T-helper 2 cell (primary cell): ENCODE measurements at places on chromosomes 11 and 22.

DNA sequence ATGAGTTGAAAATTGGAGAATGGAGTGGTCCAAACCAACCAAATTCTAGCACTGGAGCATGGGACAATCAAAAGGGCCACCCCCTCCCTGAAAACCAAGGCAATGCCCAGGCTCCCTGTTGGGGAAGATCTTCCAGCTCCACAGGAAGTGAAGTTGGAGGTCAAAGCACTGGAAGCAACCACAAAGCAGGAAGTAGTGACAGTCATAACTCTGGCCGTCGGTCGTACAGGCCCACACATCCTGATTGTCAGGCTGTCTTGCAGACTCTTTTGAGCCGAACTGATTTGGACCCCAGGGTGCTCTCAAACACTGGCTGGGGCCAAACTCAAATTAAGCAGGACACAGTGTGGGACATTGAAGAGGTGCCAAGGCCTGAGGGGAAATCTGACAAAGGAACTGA lies 80.5 kb upstream of the ADSL start:
- peak; percentile 60 for DNase-seq

GRCh38 chr11:72445423-72445822 lies 11.1 kb upstream of the CLPB start:
- no peak for DNase-seq

DNA sequence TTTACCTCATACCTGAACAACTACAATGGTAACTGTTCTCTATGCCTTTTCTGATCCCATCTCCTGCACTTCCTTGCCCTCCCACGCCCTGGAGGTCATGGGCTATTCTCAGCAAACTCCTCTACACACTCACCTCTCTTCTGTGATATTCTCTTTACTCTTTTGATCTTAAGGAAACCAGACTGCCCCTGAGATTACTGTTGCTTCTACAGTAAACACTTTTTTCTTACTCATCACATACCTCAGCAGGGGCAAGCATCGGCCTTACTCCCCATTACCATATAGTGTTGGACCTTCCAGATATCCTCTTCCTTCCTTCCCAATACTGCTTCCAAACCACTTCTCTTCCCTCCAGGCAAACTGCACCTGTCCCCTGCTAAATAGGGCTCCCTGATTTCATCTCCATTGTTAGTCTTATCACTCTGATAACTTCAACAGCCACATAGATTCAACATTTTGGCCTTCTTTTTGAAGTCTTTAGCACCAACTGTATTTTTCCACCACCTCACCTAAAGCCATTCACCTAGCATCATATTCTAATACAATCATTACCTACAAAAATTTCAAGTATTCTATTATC lies 141.2 kb downstream of the RBFOX2 start:
- no peak for DNase-seq

DNA sequence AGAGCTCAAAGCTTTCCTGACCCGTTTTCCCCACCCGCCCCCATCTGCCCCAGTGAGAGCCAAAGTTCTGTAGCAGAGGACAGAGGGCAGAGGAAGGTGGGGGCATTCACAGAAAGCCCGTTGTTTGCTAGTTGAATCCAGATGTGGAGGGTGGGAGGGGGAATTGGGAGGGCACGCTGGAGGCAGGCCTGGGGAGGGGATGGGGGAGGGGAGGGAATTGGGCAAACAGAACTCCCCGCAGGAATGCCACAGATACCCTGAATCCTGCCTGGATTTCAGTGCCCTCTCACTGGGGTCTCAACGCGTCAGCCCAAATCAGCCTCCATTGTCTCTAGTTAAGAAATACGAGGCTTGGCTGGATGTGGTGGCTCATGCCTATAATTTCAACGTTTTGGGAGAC lies 12.9 kb upstream of the OAF start:
- no peak for DNase-seq

- no peak for DNase-seq
These were observed 107.0 kb upstream of the PITPNB start for GRCh38 chr22:28025866-28026575.

DNA sequence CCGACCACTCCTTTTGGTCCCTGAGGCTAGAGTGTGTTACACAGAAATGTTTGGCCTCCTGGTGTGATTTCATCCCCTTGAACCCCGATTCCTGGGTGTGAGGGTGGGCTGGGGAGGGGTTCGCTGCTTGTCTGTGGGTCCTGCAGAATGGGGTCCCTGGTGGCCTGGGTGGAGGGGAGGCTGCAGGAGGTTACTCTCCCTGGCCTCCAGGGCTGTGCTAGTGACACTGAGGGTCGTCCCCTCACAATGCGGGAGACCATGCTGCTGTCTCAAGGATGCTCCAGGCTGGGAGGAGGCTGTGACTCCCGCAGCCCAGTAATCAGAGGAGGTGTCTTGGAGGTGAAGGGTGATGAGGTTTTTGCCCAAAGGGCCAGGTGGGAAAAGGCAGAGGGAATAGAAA lies 17.0 kb upstream of the OMP start:
- DNase-seq = no peak

GRCh38 chr22:30856741-30857502 lies 111.7 kb downstream of the MORC2 start:
- DNase-seq = no peak

GRCh38 chr11:113178381-113179070 lies 135.9 kb upstream of the TTC12 start:
- DNase-seq = no peak

DNA sequence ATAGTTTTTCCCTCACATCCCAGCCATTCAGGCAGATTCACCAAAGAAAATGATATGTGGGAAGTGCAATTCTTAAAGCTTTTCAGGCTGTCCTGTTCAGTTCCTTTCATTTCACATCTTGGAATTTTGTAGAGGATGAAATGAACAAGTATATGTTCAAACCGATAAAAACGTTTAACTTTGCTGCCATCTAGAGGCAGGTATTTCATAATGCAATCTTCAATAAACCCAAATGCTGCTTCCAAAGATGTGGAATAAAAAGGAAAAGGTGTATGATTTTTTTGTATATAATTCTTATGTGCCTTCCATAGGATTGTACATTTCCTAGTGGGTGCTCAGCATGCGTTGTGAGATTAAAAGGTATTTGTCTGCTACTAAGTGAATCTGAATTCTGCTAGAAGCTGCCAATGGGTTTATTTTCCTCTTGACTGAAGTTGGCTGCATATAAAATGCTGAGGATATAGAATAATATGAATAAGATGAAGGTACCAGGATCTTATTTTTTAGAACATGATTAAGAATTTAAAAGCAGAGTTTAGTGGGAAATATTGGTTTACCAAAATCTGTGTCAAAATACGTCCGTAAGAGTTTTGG lies 199.3 kb downstream of the PGR start:
- no peak for DNase-seq

DNA sequence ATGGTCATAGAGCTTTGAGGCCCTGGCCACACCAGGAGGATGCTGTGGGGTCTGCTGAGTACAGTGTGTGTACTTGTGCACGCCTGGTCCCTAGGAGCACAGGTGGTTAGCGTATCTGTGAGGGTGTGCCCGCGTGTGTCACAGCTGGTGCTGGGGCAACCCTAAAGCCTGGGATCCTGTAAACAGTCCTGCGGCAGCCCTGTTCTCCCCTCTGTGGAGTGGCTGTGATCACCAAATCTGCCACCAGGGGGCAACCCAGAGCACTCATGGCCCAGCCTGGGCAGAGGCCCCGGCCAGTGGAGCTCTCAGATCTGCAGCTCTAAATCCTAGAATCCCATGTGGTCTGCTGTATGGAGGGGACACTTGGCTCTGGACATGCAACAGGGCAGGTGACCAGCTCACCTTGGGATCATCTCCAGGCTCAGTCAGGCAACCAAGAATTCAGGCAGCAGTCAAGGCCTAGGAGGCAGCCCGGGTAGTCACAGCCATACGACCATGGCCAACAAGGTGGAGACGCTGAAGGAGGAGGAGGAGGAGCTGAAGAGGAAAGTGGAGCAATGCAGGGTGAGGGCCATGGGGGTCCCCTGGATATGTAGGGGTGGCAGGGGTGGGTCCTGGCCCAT lies 3.9 kb downstream of the SH3BP1 start:
- DNase-seq = peak; percentile 71

GRCh38 chr11:84719935-84720577 lies 907.1 kb downstream of the DLG2 start:
- no peak for DNase-seq

DNA sequence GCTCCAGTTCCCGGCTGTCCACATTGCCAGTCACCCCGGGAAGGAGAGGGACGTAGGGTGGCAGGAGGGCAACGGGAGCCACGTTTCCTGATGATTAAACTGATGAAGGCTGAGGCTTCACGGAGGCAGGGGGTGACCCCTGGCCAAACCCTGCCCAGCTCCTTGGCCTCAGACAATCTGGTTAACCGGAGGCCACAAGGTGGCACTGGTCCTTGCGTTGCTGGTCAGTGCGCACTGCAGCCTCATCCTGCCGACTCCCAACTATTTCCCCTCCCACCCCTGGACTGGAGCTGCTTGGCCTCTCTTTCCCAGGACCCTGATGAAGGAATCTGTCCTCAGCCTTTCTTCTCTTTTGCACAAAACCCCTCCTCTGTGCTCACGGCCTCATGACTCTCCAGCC lies 75.3 kb downstream of the PDE2A start:
- no peak for DNase-seq

DNA sequence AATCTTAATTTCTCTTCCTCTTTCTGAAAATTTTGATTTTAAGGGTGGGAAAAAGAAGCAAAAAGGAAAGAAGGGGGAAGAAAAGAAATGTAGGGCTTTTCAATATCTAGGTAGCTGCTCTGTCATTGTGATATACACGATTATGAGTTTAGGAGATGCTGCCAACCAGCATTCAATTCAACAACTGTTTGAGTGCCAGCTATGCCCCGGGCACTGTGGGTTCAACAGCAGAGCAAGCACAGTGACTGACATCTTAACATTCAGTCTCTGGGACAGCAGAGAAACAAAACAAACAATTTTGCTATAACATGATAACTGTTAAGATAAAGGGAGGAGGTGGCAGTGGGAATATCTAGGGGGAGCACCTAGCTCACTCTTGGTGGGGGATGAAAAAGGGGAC lies 91.6 kb downstream of the DBX1 start:
- DNase-seq = no peak

DNA sequence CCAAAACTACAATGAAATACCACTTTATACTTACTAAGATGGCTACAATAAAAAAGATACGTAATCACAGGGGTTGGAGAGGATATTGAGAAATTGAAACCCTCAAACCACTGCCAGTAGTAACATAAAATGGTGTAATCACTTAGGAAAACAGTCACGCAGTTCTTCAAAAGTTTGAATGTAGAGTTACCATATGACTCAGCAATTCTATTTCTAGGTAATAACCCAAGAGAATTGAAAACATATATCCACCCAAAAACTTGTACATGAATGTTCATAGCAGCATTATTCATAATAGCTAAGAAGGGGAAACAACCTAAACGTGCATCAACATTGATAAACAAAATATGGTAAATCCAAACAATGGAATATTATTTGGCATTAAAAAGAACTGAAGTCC lies 24.4 kb upstream of the PSMA1 start:
- no peak for DNase-seq

- DNase-seq = no peak
These were observed 51.4 kb downstream of the ELP4 start for GRCh38 chr11:31560842-31561476.

DNA sequence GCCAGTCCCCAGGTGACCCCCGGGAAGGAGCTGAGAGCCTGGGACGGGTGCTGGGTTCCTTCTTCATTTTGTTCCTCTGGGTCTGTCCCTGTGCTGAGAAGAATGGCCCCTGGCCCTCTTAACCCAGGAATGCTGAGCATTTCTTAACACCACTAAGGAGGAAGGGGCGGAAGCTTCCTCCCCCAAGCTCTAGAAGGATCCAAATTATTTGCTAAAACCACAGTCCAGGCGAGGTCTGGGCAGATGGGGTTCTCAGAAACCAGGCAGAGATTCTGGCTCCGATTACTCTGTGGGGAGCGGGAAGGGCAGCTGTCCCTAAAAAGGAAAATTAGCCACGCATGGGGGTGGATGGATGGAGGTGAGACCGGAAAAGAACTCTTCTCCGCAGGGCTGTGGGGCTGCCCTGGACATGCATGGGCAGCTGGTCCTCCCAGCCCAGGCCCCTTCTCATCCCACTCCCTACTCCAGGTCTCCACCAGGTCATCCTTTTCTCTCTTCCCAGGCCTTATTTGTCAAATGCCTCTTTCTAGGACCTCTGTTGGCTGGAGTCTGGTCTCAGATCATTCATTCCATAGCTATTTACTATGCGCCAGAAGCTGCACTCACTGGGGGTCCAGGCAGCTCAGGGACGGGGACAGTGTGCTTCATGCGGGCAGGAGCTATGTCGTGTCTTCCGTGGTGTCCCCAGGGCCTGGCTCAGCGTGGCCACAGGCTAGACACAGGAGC lies 45.0 kb upstream of the MYH9 start:
- DNase-seq = no peak

- no peak for DNase-seq
These were observed 66.6 kb upstream of the RDX start for GRCh38 chr11:110362971-110363509.

- no peak for DNase-seq
These were observed 66.9 kb downstream of the AMOTL1 start for GRCh38 chr11:94834911-94835593.

DNA sequence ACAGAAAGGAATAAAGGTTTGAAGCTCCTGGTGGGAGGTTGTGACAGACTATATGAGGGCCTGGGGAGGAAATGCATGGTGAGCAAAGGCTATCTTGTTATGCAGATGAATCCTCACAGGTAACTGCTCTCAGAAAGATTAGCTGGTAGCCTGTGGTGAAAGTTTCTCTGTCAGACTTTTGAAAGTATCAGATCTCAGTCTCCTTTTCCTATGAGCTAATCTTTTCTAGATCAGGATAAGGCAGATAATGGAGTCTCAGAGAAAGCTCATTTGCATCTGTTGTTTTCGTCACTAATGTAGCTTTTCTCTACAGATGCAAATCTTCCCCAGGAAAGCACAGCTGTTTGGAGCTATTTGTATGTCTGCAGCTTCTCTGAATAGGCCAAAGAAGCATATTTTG lies 21.0 kb upstream of the OR6X1 start:
- DNase-seq = no peak

DNA sequence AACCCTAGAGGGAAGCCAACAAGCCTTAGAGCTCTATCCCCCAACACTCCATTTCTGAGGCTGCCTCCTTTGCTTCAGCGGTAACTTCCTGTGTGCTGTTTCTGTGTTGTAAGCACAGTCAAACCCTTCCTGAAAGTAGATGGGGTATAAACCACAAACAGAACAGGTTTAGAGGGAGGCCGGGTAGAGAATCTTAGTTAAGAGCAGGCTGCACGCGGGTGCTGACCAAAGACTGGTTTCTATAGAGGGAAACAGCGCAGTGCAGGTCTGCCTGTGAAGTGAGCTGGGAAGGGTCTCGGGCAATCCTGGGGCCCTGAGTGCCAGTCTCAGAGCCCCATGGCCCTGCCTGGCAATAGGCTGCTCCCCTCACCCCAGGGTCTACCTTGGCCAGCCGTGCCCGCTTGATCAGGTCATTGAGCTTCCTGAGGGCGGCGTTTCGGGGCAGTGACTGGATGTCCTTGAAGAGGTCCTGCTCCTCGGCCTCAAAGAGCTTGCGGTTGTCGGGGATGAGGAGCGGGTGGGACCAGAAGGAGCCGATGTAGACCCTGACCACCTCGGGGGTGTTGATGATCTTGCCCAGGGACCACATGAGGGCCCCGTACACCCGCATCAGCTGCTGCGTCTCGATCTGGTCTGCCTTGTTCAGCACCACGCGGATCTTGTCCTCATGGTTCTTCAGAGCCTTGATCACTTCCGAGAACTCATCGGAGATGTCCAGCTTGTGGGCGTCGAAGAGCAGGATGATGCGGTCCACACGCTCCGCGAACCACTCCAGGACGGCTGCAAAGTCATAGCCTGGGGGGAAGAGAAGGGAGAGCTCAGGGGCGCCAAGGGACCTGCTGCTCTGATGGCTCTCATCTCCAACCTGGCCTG lies 15.3 kb upstream of the CDC42BPG start:
- peak; percentile 97 for DNase-seq

GRCh38 chr11:45328726-45329125 lies 42.6 kb upstream of the SYT13 start:
- no peak for DNase-seq
